ENCODE measurements at places on chromosomes 1 and 21.

DNA sequence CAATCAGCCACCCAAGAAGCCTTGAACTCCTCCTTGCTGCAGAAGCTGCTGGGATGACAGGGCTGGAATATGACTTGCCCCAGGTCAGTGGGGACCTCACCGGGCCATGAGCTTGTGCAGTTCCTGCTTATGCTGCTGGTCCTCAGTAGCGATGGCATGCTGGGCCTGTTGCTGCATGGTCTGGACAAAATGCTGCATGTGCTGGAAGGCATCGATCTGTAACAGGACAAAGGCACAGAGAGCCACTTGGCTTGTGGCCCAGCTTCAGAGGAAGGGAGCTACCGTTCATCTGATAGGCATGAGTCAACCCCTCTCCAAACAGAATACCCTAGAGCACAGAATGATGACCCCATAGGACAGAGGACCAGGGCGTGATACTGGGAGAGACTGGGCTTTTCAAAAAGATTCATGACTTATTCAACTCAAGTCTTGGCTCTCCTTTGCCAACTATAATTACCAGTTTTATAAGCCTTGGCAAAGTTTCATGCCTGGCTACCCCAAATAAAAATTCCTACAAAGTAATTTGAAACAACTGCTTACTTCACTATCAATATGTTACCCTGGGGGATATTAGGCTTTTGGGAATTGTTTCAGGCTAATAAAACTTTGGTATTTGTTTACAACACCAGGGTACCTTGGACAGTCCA is 34.7 kb upstream of the EXOSC10 start:
- no peak for DNase-seq

DNA sequence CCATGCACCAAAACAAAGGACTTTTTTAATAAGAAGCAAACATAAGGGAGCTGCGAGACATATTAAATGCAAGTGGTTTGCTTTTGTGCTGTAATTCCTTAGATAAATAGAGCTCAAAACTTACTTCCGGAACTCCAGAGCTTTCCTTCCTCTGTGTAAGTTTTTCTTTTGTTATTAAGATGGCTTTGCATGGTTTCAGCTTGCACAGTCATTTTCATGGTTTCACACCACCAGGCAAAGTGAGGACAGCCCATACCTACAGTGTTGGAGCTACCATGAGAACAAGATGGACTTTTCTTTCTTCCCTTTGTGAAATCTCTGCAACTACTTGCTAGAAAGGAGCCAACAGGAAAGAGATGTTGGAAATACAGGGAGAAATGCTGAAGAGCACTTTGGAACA is 368.0 kb downstream of the SETD4 start:
- no peak for DNase-seq

DNA sequence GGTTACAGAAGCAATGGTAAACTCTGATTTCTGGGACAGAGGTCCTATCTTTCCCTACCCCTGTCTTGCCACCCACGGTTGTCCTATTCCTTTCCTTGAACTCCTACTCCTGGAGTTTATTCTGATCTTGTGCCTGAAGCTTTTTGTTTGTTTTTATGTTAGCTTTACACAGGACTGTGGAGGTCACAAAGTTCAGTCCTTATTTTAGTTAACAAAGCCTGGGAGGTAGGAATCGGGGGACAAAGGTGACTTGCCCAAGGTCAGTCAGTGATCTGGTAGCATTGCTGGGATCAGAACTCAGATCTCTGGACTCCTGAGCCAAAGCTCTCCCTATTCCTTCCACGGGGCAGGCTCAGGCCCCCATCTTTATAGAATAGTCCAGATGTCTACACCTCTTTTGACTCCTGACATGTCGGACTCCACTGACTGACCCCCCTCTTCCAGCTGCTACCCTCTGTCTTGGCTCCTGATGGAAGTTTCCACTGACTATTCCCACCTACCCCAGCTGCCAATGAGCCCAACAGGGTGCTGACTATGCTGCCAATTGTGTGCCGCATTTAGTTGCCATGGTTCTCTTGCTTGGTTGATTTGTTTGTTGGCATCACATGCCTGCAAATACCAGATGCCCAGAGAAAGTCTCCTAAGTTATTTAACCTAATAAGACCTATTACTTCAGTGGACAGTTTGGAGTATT is 9.9 kb downstream of the F5 start:
- no peak for DNase-seq

- peak; percentile 34 for DNase-seq
Observed at GRCh38 chr1:66764994-66765578, 12.8 kb downstream of the DYNLT5 start.

GRCh38 chr21:45396620-45396995 is 8.4 kb upstream of the COL18A1 start:
- no peak for DNase-seq

- peak; percentile 80 for DNase-seq
Observed at GRCh38 chr1:26363549-26364448, 8.8 kb downstream of the ZNF683 start.

DNA sequence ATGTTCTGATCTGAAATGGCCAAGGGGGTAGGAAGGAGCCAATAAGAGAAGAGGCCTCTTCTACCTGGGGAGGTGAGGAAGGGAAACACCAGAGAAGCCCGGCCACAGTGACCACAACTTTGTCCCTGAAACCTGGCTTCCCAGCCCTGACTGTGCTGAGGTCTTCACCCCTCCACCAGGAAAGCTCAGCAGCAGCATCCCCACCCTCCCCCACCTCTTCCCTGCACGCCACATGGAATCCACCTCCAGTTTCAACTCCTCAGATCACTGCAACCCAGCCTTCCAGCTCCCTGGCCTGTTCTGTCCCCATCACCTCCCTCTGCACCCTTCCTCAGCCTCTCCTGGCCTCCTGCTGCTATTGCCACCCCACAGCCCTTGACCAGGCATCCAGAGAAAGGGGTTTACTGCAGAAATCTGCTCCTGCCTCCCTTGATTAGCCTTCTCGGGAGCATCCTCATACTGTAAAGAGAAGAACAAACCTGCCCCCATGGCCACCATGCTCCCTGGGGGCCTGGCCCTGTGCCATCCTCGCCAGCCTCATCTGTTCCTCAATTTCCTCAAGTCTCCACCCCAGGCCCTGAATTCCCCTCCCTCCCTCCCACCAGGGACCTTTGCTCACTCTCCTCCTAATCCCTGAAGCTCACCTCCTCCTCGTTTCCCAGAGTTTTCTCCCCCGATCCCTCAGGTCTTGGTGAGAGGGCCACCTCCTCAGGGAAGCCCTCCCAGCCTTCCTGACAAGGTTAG is 450.9 kb downstream of the MATN1 start:
- no peak for DNase-seq

- no peak for DNase-seq
Observed at GRCh38 chr1:80594013-80594412, 1206.7 kb upstream of the ADGRL2 start.

Measured in CD4-positive, alpha-beta T cell (primary cell).